Prostate gland (tissue), 2 donors: ENCODE measurements at places on chromosomes 7 and 10. TPM values are rescaled to one million over a fixed set of nuclear protein-coding genes. Genes with fewer than 3 reads are reported as not detected.

Gene HIPK2
- total RNA-seq: 72.7 TPM

- no peak for DNase-seq
- no peak overlapping the region for H3K4me3 ChIP-seq
- no peak overlapping the region for H3K27ac ChIP-seq
- H3K27me3 ChIP-seq: no peaks in the 10 kb centered on the region
- no peaks in the 10 kb centered on the region for H3K36me3 ChIP-seq
- H3K4me1 ChIP-seq: no peaks in the 10 kb centered on the region
Observed at GRCh38 chr10:27688276-27688675, 57.3 kb downstream of the MKX start.

GRCh38 chr7:155000795-155001194 lies 2.1 kb downstream of the PAXIP1 start:
- H3K27ac ChIP-seq: no peak overlapping the region
- no peaks in the 10 kb centered on the region for H3K27me3 ChIP-seq
- H3K36me3 ChIP-seq: no peaks in the 10 kb centered on the region
- H3K4me1 ChIP-seq: no peaks in the 10 kb centered on the region
- H3K4me3 ChIP-seq: no peak overlapping the region

DNA sequence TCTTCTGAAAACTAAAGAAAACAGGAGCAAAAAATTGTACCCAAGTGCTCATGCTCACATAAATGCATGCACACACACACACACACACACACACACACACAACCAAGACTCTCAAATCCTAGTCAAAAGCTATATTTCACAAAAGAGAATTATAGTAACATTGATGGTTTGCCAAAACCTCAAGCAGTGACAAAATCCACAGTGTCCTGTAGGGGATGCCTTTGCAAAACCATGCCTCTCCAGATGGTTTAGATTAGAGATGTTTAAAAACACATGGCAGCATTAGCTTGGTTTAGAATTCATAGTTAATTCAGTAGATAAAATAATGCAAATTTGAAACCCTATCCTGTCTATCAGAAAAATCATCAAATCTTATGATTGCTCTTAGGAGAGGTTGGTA lies 232.2 kb downstream of the DYNC1I1 start:
- no peaks in the 10 kb centered on the region for H3K36me3 ChIP-seq
- no peak overlapping the region for H3K4me3 ChIP-seq
- no peak for DNase-seq
- H3K4me1 ChIP-seq: no peaks in the 10 kb centered on the region
- H3K27me3 ChIP-seq: no peaks in the 10 kb centered on the region

- no peak overlapping the region for H3K27ac ChIP-seq
- no peak for DNase-seq
- H3K36me3 ChIP-seq: no peaks in the 10 kb centered on the region
- H3K4me3 ChIP-seq: no peak overlapping the region
Observed at GRCh38 chr10:44356139-44357022, 28.5 kb downstream of the CXCL12 start.

DNA sequence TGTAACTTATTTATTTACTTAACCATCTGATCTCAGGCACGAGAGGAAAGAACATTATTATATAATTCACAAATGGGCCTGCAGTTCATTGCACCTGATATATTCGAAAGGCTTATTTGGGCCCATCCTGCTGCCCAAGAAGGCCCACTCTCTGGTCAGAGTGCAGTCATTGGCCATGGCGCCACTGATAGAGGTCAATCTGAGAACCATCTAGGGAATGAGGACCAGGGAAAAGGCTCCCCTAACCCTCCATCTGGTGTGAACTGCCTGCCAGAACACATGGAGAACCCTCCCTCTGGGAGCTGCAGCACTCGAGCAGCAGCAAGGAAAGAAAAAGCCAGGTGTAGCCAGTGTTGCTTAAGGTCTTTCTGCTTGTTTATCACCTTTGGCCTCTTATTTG lies 136.6 kb downstream of the REEP3 start:
- H3K27ac ChIP-seq: no peak overlapping the region
- no peak for DNase-seq
- H3K4me1 ChIP-seq: no peaks in the 10 kb centered on the region
- no peaks in the 10 kb centered on the region for H3K27me3 ChIP-seq

Gene FGL2
- 11.7 TPM for total RNA-seq

GRCh38 chr10:7417103-7417623 lies 6.3 kb upstream of the SFMBT2 start:
- H3K27ac ChIP-seq: no peak overlapping the region
- H3K27me3 ChIP-seq: no peaks in the 10 kb centered on the region
- no peak overlapping the region for H3K4me3 ChIP-seq

DNA sequence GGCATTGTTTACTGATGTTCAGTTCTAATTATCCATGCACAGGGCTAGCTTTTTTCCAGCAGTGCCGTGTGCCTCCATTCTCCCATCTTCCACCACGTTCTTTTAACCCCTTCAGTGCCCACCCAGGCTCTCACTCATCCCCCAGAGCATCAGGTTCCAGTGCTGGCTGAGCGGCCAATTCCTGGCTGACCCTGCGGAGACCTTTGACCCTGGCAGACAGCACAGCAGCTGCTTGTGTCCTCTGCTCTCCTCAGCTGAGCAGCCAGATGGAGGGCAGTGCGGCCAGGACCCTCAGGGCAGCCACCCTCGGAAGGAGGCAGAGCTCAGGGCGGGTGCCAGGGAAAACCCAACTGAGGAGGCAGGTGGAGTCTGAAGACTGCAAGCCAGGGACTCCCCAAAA lies 48.4 kb downstream of the ZNF503 start:
- no peak overlapping the region for H3K27ac ChIP-seq
- H3K4me3 ChIP-seq: no peak overlapping the region
- no peaks in the 10 kb centered on the region for H3K27me3 ChIP-seq
- no peaks in the 10 kb centered on the region for H3K36me3 ChIP-seq

Gene VWC2
- not detected for total RNA-seq

DNA sequence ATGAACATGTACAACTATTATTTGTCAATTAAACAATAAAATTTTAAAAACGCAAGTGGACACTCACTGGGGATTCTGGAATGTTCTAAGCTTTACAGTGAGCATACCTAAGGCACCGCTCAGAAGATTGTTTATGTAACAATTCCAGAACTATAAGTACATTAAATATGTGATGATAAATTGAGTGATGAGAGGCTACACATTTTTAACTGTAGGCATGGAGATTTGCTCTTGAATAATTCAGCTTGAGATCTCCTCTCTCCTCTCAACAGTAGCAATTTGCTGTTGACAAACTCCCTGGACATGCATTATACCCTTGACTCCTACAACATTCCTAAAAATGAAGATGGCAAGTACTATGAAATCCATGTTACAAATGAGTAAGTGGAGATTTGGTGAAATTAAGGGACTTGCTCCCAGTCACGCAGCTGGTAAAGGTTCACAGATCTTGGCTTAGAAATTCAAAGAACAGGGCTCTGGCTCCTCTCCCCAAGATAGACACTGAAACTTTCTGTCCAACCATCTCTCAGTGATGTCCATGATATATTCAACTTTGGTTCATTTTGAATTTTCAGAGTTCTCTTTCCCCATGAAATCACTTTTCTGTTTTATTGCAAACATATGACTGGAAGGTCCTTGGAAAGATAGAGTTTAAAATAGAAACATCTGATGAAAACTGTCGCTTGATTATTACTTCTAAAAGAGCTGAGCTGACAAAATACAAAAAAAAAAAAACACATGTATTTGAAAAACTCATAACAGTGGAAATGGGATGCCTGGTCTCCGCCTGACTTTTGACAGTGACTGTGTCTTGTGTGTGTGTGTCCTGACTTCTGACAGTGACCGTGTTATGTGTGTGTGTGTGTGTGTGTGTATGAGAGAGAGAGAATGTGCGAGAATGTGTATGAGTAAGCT lies 488.3 kb downstream of the TNS3 start:
- DNase-seq: no peak
- H3K4me1 ChIP-seq: no peaks in the 10 kb centered on the region
- no peak overlapping the region for H3K4me3 ChIP-seq

DNA sequence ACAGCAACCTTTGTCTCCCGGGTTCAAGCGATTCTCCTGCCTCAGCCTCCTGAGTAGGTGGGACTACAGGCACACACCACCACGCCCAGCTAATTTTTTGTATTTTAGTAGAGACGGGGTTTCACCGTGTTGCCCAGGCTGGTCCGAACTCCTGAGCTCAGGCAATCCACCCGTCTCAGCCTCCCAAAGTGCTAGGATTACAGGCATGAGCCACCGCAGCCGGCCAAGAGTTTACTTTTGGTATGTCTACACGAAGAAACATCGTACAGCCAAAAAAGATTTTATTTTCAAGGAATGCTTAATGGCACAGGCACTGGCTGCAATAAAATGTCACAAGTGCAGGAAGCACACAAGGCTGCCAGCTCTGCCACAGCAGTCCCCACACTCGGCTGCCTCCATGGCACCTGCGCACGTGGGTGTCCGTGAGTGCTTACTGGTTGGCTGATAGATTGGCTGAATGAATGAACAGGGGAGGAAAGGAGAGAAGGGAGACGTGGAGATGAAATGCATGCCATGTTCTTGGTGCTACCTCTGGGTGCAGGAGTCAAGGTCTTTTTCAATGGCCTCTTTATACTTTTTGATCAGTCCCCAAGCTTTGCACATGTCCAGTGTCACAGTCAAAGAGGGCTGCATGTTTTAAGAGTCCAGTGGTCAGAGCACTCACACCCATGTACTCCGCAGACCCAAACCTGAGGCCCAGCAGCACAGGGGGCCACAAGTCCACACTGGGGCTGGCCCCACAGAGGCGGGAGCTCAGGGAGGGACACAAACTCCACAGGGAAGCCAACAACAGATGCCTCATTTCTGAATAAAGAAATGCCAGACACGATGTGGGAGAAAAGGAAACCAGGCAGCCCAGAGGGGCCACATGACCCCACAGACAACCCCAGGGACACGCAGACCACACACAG lies 198.2 kb downstream of the MAD1L1 start:
- H3K4me1 ChIP-seq: no peaks in the 10 kb centered on the region
- H3K27ac ChIP-seq: no peak overlapping the region
- no peaks in the 10 kb centered on the region for H3K27me3 ChIP-seq
- no peaks in the 10 kb centered on the region for H3K36me3 ChIP-seq
- DNase-seq: no peak

GRCh38 chr10:102476466-102477141 lies 25.3 kb upstream of the C10orf95 start:
- H3K4me3 ChIP-seq: no peak overlapping the region
- no peak for DNase-seq
- H3K4me1 ChIP-seq: no peaks in the 10 kb centered on the region
- H3K27me3 ChIP-seq: no peaks in the 10 kb centered on the region
- peaks cover 2% of the 10 kb centered on the region for H3K36me3 ChIP-seq

GRCh38 chr10:103856797-103857170 lies 1.4 kb upstream of the SH3PXD2A start:
- no peak for DNase-seq
- H3K27me3 ChIP-seq: no peaks in the 10 kb centered on the region
- no peaks in the 10 kb centered on the region for H3K36me3 ChIP-seq
- no peak overlapping the region for H3K27ac ChIP-seq
- no peaks in the 10 kb centered on the region for H3K4me1 ChIP-seq
- no peak overlapping the region for H3K4me3 ChIP-seq

- H3K4me1 ChIP-seq: no peaks in the 10 kb centered on the region
- no peaks in the 10 kb centered on the region for H3K27me3 ChIP-seq
- no peak overlapping the region for H3K27ac ChIP-seq
- H3K4me3 ChIP-seq: no peak overlapping the region
- H3K36me3 ChIP-seq: no peaks in the 10 kb centered on the region
Observed at GRCh38 chr7:27409776-27410175, 167.2 kb downstream of the EVX1 start.

- no peaks in the 10 kb centered on the region for H3K4me1 ChIP-seq
- no peaks in the 10 kb centered on the region for H3K27me3 ChIP-seq
- no peak overlapping the region for H3K27ac ChIP-seq
Observed at GRCh38 chr10:71575451-71575850, 144.1 kb downstream of the C10orf105 start.

Gene BHLHA15
- 24.6 TPM for total RNA-seq

DNA sequence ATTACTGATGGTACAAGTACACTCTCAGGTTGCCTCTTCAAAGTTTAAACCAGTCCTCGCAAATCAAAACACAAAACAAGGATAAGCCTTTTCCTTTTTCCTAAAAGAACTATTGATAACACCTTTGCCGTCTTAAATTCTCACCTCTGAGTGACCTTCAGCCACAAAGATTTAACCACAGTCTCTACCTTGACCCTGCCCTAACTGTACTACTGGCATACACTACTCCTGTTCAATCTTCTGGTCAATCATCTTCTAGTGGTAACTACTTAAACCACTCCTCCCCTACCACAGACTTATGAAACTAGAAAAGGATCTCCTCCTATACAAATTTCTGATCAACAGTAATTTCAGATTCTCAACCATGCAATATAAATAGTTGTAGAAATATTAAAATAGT lies 15.1 kb downstream of the UPF2 start:
- H3K4me3 ChIP-seq: no peak overlapping the region
- DNase-seq: no peak
- no peak overlapping the region for H3K27ac ChIP-seq
- H3K36me3 ChIP-seq: no peaks in the 10 kb centered on the region
- H3K27me3 ChIP-seq: no peaks in the 10 kb centered on the region

DNA sequence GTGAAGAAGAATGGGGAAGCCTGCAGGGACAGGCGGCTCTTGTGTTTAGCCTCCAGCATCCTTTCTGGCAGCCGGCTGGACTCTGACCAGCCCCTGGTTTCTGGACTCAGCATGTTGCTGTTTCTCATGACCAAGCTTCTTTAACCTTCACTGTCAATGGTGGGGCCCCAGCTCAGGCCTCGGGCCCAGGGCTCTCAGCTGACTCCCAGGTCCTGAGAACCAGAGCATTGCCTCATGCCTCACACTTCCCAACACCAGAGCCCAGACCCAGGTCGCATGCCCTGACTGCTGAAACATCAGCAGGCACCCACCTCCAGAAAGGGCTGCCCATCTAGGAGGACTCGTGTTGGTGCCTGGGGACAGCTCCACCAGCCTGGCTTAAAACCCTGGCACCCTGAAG lies 34.8 kb upstream of the FGFR2 start:
- no peaks in the 10 kb centered on the region for H3K27me3 ChIP-seq
- H3K4me3 ChIP-seq: no peak overlapping the region
- no peak overlapping the region for H3K27ac ChIP-seq

GRCh38 chr10:123390874-123391273 lies 236.7 kb downstream of the BUB3 start:
- no peak overlapping the region for H3K27ac ChIP-seq
- H3K4me3 ChIP-seq: no peak overlapping the region
- peaks cover 1% of the 10 kb centered on the region for H3K27me3 ChIP-seq
- H3K36me3 ChIP-seq: no peaks in the 10 kb centered on the region
